ENCODE measurements at places on chromosomes 6 and 20.

GRCh38 chr6:156703719-156704118 lies 73.5 kb upstream of the ARID1B start:
- ATAC-seq = no peak

DNA sequence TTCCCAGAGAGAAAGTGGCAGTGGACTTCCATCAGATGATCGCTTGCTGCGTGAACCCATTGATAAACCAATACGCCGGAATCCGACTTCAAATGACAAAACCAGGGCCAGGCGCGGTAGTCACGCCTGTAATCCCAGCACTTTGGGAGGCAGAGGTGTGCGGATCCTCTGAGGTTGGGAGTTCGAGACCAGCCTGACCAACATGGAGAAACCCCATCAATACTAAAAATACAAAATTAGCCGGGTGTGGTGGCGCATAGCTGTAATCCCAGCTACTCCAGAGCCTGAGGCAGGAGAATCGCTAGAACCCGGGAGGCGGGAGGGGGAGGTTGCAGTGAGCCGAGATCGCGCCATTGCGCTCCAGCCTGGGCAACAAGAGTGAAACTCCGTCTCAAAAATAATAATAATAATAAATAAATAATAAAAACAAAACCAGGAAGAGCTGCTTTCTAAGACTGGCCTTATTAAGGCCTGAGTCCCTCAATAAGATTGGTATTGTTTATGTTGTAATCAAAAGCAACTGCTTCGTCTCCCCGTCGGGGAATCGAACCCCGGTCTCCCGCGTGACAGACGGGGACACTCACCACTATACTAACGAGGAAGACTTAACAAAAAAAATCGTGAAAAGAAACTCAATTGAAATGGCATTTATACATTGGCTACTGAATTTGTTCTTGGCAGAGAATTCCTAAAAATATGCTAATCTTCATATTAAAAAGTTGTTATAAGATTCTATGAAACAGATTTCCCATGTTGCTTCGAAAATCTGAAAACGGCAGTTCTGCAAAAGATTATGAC lies 110.2 kb upstream of the ZNF184 start:
- ATAC-seq = no peak

DNA sequence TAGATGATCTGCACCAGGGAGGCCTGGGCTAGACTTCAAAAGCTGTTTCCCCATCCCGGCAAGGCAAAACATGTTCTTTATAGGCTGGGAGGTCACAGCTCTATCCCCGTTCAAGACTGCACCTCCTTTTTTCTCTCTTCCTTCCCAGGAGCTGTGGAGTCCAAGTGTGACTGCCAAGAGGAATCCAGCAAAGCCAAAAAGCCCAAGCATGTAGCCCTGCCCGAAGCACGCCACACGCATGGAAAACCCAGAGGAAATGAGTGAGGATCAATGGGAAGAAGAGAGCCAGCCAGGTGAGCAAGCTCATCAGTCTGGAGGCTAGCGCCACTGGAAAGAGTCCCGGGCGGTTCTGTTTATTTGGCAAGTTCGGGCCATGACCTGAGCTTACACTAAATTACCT lies 240.4 kb downstream of the PRL start:
- peak; percentile 88 for ATAC-seq

GRCh38 chr6:2209226-2209809 lies 36.1 kb downstream of the GMDS start:
- peak; percentile 68 for ATAC-seq

GRCh38 chr6:164962805-164963204 lies 346.6 kb downstream of the C6orf118 start:
- no peak for ATAC-seq

GRCh38 chr6:37024656-37025337 lies 19.3 kb downstream of the FGD2 start:
- ATAC-seq = peak; percentile 87

GRCh38 chr6:131004387-131004755 lies 58.7 kb downstream of the EPB41L2 start:
- ATAC-seq = no peak

GRCh38 chr6:56899311-56899710 lies 55.6 kb upstream of the BEND6 start:
- ATAC-seq = no peak

- ATAC-seq = no peak
Measured at GRCh38 chr20:61765081-61765870, 300.4 kb downstream of the TAF4 start.

DNA sequence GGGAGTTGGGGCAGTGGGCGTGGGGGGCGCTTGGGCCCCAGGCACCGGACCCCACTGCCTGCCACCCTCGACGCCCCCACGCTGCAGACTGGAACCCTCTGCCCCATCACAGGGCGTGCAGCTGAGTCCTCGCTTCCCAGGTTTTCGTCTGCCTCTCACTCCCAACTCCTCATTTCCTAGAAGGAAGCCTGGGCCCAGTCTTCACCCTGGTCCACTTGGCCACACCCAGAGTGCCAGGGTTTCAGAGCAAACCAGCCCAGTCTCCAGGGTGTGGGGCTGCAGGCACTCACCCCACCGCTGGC lies 30.3 kb downstream of the FRMD1 start:
- no peak for ATAC-seq

DNA sequence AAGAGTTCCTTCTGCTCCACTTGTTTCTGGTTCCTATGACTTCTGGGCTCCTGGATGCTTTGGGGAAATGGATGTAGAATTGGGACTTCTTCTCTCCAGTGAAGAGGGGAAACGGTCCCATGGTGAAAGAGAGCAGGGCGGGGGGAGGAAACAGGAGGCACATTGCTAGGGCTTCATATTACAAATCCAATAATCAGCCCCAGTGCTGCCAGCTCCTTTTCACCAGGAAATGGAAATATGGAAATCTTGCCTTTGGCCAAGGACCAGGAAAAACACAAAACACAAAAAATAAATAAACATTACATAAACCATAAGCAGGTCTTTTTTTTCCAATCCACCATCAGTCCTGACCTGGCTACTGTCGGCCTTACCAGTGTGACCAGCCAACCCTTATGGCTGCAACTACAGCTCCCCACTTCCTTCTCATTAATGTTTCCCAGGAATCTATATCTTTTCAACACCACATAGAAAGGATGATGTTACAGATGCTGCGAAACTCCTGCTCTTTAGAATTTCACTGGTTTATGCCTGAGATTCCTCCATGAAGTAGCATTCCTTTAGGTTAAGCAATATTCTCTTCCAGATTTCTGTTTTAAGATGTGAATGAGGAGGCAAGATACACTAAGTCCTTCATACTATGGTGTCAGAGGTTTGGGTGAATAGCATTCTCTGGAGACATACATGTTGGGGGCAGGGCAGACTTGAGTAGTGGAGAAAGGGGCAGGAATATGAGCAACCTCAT lies 2.0 kb downstream of the PI3 start:
- ATAC-seq = no peak

GRCh38 chr20:24261351-24261750 lies 208.1 kb upstream of the SYNDIG1 start:
- ATAC-seq = no peak

- no peak for ATAC-seq
Measured at GRCh38 chr6:156787569-156788492, 10.7 kb downstream of the ARID1B start.

GRCh38 chr20:49854190-49854875 lies 41.7 kb downstream of the SLC9A8 start:
- peak; percentile 73 for ATAC-seq

- peak; percentile 89 for ATAC-seq
Measured at GRCh38 chr20:62971950-62972844, 19.7 kb downstream of the SLC17A9 start.

DNA sequence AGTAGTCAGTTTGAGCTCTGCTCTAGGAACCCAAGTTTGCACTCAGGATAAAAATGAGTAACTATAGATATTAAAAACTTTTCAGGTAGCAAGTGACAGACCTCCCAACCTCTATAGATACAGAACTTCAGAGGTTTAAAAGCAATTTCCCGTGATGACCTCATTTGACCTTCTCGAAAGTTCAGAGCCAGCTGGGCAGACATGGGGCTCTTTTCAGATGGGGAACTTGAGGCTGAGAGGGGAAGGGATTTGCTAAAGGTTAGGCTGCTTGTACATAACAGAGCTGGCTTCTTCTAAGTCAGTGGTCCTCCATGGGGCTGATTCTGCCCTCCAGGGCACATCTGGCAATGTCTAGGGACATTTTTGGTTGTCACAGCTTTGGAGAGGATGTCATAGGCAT lies 58.8 kb upstream of the ZNF831 start:
- no peak for ATAC-seq

DNA sequence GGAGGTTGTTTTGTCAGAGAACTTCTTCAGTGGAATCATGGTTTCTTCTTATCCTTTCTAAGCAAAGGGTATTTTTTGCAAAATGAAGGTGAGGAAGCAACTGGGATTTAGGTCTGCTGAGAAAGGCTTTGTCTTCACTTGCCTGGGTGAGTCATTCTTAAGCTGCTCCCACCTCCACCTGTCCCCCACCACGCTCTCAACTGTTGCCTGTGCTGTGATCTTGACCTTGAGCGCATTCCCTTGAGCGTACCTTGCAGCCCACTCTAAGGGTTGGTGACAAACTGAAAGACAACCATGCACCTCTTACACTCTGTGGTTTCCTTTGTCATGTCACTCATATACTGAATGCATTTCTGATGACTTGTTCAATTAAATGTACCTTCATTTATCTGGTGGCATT lies 641.1 kb downstream of the RNF144B start:
- no peak for ATAC-seq

GRCh38 chr6:127484212-127484863 lies 25.1 kb upstream of the KIAA0408 start:
- peak; percentile 44 for ATAC-seq

- no peak for ATAC-seq
Measured at GRCh38 chr6:18985061-18985460, 597.9 kb downstream of the RNF144B start.

- peak; percentile 30 for ATAC-seq
Measured at GRCh38 chr20:46681032-46681854, 8.0 kb downstream of the TP53RK start.

DNA sequence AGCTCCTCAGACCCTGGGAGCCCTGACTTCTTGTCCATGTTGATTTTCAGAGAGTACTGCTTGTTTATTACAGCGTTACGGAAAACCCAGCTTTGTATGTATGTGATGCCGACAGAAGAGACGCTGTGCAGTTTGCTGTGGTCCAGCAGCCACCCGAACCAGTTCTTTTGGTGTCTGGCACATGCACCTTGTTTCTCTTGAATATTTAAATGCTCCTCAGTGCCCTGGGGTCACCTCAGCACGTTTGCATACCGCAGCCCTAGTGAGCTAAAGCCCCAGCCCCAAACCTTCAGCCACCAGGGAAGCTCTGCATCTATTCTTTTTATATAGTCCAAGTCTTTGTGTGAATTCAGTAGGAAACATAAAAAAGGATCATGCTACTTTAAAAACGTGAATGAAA lies 39.9 kb downstream of the AFDN start:
- ATAC-seq = no peak

All from esophagus mucosa (tissue), 1 donor.